Lung (tissue), 17 donors: ENCODE measurements at places on chromosomes 6 and 20. TPM values are rescaled to one million over a fixed set of nuclear protein-coding genes. Genes with fewer than 3 reads are reported as not detected.

Gene TPX2
- total RNA-seq: 1.6 TPM

Gene SLC22A23
- 33.6 TPM for total RNA-seq

Gene PLAGL2
- 15.8 TPM for total RNA-seq

GRCh38 chr6:119673741-119674140 lies 324.2 kb upstream of the MAN1A1 start:
- no peak overlapping the region for H3K27ac ChIP-seq
- H3K27me3 ChIP-seq: no peaks in the 10 kb centered on the region
- no peaks in the 10 kb centered on the region for H3K4me1 ChIP-seq
- no peak overlapping the region for H3K4me3 ChIP-seq
- no peak for DNase-seq

- no peak overlapping the region for H3K4me3 ChIP-seq
- H3K36me3 ChIP-seq: no peaks in the 10 kb centered on the region
- H3K27me3 ChIP-seq: no peaks in the 10 kb centered on the region
- H3K27ac ChIP-seq: no peak overlapping the region
- DNase-seq: no peak
Measured at GRCh38 chr6:169624785-169625184, 77.0 kb downstream of the WDR27 start.

GRCh38 chr20:35947907-35948306 lies 6.4 kb downstream of the SCAND1 start:
- no peak for DNase-seq
- H3K27ac ChIP-seq: no peak overlapping the region
- H3K27me3 ChIP-seq: no peaks in the 10 kb centered on the region
- peaks cover 22% of the 10 kb centered on the region for H3K36me3 ChIP-seq
